NCI-H187 treated with DMSO at 0.1 percent for 48 hours (cell line): ENCODE measurements at places on chromosomes 2 and 18.

- DNase-seq = no peak
Observed at GRCh38 chr2:157856187-157856515, 20.0 kb downstream of the ACVR1 start.

DNA sequence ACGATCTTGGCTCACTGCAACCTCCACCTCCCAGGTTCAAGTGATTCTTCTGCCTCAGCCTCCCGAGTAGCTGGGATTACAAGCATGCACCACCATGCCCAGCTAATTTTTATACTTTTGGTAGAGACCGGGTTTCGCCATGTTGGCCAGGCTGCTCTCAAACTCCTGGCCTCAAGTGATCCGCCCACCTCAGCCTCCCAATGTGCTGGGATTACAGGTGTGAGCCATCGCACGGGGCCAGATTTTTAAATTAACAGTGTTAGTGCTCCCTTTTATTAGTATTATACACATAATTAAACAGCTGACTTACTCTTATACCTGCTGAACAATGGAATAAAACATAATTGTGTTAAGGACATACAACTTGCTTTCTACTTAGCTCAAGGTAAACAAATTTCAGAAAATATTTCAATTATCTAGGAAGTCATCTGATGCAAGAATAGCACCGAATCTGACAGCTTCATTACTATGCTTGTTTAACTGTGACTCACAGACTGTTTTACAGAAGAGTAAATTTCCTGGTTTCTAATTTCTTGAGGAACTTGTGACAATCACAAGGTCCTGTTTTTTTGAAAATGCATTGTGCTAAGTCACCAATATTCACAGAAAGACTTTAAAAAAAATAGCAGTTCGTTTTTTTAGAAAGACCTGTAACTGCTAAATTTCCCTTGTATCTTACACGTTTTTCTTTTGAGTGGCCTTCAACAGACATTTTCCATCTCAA lies 51.2 kb downstream of the SPIRE1 start:
- DNase-seq = no peak

DNA sequence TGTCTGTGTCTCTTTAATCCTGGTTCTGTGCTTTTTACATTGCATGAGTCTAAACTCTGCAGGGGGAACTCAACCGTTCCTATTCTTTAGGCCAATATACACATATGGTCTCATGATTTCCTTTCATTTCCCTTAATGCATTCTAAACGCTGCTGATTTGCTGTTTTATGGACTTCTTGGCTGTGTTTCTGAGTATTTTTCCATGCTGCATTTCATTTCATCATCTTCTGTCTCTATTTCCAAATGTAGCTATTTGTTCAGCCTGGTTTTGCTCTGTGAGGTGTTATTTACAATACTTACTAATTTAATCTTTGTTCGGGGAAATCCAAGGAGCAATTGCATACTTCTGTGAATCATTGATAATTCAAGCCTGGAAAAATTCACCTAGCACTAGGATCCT lies 897.2 kb downstream of the TSN start:
- no peak for DNase-seq

DNA sequence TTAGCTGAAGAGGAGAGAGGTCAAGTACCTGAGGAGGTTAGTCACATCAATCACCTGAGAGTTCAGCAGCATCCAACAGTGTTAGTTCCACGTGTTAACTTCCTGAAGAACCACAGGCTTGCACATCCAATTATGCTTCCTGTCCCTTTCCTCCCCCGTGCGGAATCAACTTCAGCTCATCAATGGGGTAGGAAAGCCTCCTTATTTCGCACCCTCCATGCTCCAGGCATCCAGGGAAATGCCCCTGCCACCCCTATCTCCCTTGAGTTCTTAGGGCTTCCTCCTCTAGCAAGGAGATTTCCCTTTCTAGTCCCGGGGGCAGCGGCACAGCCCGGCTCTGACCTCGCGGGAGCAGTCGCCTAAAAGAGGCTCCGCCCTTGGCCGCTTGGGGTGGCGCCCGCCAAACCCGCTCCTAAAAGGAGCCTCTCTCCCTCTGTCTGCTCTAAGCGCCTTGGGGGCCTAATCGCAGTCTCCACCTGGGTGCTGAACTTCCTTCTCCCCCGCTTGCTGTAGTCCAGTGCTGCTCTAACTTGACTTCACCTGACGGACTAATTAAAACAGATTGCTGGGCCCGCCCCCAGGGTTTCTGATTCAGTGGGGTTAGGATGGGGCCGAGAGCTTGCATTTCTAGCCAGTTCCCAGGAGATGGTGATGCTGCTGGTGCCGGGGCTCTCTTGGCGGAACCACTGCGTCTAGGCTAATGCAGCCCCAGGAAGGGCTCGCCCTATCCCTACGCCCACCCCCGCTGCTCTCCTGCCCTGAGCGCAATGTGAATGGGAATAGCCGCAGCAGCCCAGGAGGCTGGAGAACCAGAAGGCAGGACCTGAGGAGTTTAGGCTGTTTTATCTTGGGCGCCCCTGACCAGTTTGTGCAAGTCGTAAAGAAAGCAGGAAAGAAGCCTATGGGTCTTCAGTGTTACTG lies 3.4 kb upstream of the TET3 start:
- no peak for DNase-seq

GRCh38 chr18:25516747-25517498 lies 165.0 kb upstream of the ZNF521 start:
- no peak for DNase-seq

DNA sequence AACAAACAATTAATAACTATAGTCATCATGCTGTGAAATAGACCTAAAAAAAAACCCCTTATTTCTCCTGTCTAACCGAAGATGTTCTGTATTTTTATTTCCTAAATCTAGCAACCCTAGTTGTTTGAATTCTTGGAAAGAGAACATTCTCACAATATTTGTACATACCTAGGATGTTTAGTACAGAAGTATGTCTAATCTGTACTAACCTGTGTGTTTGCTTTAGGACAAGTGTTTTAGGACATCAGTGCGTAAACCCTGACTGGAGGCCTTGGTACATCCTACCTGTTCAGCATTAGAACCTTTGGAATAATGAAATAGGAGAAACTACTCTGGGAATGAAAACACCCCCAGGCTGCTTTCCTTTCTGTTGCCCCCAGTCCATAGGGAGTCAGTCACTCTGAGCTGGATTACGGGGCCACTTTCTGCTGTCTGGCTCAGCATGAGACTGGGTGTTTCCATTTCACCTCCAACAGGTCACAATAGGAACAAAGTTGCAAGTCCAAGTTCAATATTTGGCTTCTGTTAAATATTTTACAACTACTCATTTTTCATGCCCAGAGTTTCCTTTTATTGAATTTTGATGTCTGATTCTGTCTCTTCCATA lies 114.7 kb downstream of the MTX2 start:
- DNase-seq = no peak

DNA sequence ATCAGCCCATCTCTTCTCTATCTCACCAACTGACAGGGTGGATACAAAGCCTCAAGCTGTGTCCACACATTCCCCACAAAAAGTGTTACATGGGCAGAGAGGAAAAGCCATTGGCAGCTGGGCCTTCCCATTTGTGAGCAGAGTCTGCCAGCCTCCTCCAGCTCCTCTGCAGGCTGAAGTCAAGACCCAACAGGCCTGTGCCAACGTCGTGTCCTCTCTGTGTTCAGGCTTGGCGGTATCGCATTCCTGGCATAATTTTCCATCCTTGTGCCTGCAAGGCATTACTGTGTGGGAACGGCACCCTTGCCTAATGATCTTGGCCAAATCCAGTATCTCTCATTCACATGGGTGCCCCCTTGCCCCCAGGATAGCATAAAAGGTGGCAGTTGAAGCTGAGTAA lies 41.5 kb upstream of the APCDD1 start:
- DNase-seq = no peak

DNA sequence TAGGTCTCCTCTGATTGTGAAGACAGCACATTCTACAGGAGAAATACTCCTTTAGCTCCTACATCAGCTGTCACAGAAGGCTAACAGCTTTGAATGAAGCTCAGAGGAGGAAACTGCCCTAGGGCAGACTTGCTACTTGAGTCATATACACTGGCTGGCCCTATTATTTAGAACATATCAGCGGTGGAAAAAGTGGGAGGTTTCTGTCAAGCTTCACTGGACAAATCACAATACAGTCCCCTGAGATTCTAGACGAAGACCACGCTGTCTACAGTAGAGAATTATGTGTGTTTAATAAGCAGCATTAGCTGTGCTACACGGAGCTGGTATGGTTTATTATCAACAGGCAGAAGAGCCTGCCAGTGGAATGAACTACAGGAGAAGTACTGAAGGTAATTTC lies 230.9 kb upstream of the FSIP2 start:
- DNase-seq = peak; percentile 22

- no peak for DNase-seq
Observed at GRCh38 chr18:23850215-23850614, 161.0 kb downstream of the LAMA3 start.

- no peak for DNase-seq
Observed at GRCh38 chr18:34358923-34359322, 134.2 kb upstream of the NOL4 start.

DNA sequence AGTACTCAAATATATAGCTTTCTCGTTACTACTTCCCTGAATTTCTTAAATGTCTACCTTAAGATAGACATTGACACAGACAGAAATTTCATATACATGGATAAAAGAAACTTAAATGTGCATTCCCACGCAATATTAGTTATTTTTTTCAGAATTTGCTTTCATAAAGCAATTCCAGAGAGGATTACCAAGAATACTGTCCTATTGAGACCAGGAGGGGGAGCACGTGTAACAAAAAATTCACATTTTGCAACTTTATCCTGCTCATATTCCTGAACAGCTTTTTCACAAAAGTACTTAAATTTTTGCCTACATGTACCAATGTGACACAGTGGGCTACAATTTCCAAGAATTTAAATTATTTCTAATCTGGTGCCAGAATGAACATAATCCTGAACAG lies 30.7 kb upstream of the ERCC3 start:
- DNase-seq = no peak

DNA sequence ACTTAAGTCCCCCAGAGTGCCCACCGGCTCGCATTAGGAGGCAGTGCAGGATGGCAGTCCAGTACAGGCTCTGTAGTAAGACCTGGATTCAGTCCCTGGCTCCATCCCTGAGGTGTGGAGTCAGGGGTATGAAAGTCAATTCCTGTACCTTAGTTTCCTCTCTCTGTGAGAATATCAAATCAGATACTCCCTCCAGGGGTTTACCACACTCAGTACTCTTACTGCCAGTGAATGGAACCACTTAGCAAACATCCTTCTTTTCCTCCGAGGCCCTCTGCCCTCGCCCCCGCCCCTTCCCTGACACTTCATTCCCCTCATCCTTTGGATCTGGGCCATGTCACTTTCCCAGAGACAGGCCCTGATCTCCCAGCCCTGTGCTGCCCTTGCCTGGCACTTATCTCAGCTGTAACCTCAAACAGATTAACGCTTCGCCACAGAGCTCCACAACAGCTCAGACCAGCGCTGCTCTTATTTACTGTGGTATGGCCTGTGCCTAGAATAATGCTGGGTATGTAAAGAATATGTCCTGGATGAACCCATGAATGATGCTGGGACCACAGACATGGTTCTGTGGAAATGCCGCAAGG lies 159.0 kb upstream of the TMEM200C start:
- peak; percentile 51 for DNase-seq

DNA sequence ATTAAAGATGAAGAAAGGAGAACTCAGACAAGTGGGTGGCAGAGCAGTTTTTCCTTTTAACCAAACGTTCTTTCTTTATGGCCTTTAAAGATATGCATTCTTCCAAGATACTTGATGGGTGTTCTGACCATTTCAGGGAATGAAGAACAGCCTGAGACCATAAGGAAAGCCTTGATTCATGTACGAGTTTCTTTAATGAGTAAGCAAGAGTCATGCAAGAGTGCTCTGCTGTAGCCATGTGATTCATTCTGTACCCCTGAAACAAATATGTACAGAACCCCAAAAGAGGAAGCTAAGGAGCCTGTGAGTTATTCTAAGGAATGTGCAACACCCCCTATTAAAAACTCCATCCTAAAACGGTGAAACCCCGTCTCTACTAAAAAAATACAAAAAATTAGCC lies 372.8 kb downstream of the MTX2 start:
- DNase-seq = no peak

- DNase-seq = no peak
Observed at GRCh38 chr2:226888378-226888965, 52.6 kb downstream of the RHBDD1 start.

GRCh38 chr2:176648700-176649297 lies 379.6 kb downstream of the MTX2 start:
- DNase-seq = no peak

DNA sequence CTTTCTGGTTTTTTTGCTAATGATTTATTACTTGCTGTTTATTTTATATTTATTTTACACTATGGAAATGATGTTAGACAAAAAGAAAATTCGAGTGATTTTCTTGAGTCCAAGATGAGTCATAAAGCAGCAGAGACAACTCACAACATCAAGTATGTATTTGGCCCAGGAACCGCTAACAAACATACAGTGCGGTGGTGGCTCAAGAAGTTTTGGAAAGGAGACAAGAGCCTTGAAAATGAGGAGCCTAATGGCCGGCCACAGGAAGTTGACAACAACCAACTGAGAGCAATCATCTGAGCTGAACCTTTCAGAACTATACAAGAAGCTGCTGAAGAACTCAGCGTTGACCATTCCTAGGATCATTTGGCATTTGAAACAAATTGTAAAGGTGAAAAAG lies 594.1 kb downstream of the SATB2 start:
- no peak for DNase-seq

DNA sequence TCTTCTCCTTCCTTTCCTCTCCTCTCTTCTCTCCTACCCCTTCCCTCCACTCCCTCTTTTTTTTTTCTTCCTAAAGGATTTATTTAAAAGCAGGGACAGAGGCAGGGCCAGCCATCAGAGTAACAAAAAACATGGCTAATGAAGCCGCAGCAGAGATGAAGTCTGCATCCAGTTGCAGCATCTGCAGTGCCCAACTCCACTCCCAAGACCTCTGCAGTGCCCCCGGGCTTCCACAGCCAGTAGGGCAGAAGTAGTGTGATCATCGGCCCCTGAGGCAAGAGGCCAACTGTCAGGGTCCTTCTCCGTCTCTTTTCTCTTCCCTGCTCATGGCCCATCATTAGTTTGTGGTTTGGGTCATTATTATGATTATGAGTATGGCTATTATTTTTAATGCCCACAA lies 4.2 kb upstream of the EGR4 start:
- DNase-seq = no peak

GRCh38 chr2:166269322-166269721 lies 106.4 kb downstream of the SCN9A start:
- no peak for DNase-seq

GRCh38 chr18:57807336-57808117 lies 4.4 kb upstream of the ATP8B1 start:
- no peak for DNase-seq

DNA sequence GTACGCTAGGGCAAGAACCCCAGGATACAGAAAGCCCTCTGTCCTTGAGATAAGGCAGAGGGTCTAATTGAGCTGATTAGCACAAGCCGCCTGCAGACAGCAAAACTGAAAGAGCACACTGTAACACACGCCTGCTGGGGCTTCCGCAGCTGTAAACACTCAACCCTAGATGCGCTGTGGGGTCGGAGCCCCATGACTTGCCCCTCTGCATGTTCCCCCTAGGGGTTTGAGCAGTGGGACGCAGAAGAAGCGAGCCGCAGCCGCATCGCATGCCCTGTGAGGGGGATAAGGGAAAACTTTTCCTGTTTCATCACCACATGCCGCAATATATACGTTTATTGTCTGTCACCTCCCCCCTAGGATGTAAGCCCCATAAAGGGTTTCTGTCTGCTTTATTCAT lies 384.6 kb downstream of the PLCL1 start:
- DNase-seq = no peak

- no peak for DNase-seq
Observed at GRCh38 chr2:1817256-1818051, 73.1 kb upstream of the PXDN start.
